ENCODE measurements at places on chromosomes 7 and 10.

DNA sequence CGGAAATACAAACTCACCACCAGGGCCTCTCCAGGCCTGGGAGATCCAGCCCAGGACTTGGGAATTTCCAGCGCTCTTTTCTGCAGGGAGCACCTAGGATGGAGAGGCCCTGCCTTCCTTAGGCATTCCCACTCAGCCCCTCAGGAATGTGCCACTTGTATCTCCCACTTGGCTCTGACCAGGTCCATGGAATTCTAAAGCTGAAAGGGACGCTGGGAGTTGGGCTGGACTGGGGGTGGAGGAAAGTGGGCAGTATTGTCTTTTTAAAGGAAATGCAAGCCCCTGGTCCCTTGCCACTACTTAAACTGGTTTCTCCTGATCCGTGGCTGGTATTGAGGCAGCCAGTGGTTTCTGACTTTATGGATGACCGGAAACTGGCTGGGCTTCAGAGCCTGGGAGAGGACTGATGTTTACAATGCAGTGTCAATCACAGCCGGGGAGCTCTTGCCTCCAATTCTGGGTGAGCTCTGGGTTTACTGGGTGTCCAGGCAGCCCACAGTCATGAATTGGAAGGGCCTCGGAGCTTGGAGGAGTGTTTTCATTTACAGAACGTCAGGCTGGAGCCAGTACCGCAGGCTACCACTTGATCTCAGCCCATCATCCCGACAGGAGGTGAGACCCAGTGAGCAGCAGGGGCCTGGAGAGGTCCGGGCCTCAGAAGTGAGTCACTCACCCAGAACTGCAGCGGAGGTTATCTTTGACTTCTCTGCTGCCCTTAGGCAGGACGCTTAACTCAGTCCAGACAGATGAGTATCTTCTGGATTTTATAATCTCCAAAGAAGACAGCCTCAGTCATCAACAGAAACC lies 27.3 kb downstream of the AGAP3 start:
- no peak for DNase-seq

GRCh38 chr10:122047560-122047959 lies 58.6 kb downstream of the TACC2 start:
- no peak for DNase-seq

DNA sequence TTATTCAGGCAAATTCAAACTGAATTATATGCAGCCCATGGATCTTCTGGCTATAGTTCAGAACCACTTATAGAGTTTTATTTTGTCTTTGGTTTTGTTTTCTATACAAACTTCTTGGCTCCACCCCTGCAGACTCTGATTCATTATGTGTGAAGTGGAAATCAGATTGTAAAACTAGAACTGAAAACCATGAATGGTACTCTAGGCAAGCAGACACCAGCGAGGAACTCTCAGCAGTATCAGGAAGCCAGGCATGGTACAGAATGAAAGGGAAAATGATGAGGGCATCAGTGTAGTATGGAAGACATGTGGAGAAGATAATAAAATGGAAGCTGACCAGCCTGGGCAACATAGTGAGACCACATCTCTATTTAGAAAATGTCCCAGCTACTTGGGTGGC lies 1026.9 kb upstream of the C7orf33 start:
- DNase-seq, result no peak

GRCh38 chr7:30996883-30997282 lies 33.1 kb downstream of the GHRHR start:
- DNase-seq, result no peak

- no peak for DNase-seq
Measured at GRCh38 chr10:64306729-64307327, 785.6 kb downstream of the REEP3 start.

DNA sequence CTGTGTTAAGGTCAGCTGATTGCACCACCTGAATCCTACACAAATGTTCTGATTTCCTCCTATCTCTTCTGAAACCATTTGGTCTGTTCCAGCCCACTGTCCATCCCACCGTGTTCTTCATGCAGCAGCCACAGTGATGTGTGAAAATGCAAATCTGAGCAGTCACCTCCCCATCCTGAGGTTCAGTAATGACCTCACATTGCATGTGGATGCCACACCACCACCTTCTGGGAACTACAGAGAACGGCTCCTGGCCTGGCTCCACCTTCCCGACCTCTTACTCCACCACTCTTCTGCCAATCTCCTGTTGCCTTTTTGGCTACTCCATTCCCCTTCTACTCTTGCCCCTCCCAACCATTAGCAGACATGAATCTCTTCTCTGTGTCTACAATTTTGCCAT lies 244.4 kb downstream of the TNS3 start:
- DNase-seq, result no peak

DNA sequence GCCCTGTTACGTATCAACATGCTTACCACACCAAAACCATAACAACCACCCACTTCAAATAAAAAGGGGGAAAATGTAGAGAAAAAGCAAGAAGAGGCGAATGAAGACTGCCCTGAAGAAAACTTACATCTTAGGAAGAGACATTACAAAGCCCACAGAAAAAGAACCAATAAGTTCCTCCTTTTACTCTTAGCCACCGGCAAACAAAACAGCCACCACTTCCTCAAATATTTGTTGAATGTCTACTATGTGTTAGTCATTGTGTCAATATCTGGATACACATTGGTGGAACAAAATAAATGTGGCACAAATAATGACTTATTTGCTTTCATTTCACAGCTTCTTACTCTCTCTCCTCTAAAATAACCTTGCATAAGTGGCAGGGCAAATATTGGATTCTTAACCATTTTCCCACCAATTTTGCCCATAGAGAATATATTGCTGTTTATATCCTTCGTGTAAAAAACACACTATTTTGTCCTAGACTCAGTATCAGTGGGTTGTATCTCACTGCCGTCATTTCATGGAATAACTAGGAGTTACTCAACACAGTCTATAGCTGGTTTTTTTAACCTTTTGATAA lies 106.8 kb downstream of the ANK3 start:
- DNase-seq, result no peak

DNA sequence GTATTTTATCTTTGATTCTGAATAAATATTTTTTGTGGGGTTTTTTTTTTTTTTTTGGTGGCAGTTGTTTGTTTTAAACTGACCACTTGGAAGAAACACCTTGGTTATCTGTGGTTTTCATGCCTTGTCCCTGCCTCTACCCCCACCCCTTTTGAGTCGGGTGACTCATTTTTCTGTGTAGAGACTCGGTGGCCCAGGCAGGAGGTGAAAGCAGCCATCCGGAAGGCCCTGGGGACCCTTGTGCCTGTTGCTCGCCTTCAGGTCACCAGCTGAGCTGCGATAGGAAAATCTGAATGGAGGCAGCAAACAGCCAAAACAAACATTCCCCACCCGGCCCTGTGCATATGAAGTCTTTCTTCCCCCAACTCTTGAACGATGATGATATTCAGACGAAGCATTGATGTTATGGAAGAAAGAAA lies 22.8 kb downstream of the CYP17A1 start:
- DNase-seq, result no peak

- no peak for DNase-seq
Measured at GRCh38 chr7:44264221-44264931, 61.0 kb downstream of the CAMK2B start.

DNA sequence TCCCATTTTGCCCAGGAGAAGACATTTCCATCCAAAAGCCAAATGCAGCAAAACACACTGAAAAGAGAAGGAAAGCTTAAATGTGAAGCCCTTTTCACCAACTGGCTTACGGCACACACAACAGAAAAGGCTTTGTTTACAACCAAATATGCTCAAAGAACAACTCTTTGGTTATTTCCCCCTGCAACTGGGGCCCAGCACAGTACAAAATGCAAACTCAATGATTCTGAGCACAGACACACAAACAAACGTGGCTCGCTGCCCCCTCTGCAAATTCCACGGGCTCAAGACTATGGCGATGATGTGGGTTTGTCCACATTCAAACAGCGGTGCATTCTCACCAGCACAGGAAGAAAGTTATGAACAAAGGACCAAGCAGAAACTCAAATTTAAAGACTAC lies 5.3 kb downstream of the CPXM2 start:
- no peak for DNase-seq

GRCh38 chr7:109354552-109354951 lies 784.9 kb downstream of the DNAJB9 start:
- no peak for DNase-seq

DNA sequence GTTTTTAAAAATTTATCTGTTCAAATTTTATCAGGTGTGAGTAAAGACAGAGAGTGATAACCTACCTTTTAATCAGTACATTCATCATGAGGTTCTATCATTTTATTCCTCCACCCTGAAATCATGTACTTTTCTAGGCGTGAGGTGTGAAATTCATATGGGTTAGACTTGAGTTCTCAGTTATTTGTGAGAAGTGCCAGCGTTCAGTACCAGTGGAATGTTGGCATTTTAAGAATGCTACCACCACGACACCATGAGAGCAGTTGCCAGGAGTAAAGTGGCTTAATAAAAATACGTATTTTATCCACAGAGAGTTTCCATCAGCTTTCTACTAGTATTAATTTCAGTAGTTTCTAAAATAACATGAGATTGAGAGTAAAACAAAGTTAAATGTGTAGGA lies 104.1 kb upstream of the FERD3L start:
- DNase-seq, result no peak

DNA sequence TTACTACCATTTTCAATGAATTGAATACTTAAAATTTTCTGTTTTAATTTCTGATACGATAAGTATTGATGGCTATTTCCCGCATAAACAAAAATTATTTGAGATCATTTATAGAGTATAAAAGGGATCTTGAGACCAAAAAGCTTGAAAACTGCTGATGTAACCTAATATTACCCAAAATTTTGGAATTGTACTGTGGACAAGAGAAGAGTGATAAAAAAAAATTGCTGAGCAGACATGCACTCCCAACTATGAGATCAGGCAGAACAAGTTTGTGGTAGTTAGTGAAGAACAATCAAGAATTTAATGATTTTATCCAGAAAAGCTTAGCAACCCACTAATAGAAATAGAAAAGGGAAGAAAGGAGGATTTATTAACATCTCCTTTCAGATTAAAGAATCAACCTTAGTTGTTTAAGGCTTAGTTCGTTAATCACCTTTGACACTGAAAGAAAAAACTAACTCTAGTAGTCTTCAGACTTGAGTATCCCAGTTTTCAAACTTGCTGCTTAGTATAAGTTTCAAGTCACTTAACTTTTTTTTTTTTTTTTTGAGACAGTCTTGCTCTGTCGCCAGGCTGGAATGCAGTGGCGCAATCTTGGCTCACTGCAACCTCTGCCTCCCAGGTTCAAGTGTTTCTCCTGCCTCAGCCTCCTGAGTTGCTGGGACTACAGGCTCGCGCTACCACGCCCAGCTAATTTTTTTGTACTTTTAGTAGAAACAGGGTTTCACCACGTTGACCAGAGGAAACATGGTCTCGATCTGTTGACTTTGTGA lies 50.6 kb upstream of the ZC3HAV1 start:
- no peak for DNase-seq

DNA sequence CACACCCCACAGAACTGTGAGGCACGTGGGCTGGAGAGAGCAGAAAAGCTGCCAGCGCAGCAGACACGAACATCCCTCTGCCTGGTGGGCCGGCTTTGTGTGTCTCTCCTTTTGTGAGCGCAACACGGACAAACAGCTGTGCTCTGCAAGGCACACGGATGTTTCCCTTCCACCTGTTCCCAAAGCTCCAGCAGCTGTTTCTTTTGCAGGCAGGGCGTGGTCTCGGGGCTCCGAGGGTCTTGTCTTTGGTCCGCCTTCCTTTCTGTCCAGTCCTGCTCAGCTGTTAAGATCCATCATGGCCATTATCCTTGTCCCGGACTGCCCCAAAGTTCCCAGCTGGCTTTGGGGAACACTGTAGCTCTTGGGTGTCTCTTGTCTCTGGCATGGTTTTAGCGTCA lies 32.7 kb upstream of the SH2B2 start:
- DNase-seq, result no peak

- no peak for DNase-seq
Measured at GRCh38 chr7:69892790-69893189, 294.5 kb downstream of the AUTS2 start.

- DNase-seq, result no peak
Measured at GRCh38 chr7:152333134-152333533, 102.7 kb downstream of the KMT2C start.

DNA sequence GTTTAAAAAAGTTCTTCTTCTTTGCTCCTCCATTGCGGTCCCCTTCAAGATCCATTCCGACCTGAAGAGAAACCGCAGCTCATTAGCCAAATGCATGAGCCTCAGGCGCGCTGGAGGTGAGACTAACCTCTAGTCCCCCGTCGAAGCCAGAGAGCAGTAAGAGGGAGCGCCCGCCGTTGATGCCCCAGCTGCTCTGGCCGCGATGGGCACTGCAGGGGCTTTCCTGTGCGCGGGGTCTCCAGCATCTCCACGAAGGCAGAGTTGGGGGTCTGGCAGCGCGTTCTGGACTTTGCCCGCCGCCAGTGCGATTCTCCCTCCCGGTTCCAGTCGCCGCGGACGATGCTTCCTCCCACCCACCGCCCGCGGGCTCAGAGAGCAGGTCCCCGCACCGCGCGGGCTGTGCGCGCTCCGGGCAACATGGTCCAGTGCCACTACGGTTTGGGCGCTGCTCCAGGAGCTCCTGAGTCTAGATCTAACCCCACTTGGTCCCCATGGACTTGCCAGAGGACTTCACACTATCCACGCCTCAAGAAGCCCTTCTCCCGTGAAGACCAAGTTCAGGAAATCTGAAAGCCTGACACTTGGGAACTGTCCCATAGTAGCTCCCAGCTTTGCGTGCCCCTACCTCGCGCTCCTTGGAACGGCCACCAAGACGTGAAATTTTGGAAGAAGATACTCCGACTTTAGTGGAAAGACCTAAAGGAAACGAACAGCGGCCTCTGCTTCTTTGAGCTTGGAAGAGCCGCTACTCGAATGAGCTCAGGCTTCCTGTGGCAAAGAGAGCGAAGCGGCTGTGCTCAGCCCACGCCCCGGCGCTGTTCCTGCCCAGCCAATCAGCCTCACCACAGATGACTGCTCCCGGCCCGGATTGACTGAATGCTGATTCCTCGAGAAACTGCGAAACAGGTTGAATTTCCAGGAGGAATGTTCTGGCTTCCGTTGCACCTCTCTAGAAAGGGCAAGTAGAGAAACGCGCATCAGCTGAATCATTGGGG lies at the start of gene ABCB1:
Gene ABCB1, minus strand, starts transcription at position 755 of the 995 bp plus-strand sequence. Its CDS starts 700 bp downstream, at position 55.
- DNase-seq, result no peak

DNA sequence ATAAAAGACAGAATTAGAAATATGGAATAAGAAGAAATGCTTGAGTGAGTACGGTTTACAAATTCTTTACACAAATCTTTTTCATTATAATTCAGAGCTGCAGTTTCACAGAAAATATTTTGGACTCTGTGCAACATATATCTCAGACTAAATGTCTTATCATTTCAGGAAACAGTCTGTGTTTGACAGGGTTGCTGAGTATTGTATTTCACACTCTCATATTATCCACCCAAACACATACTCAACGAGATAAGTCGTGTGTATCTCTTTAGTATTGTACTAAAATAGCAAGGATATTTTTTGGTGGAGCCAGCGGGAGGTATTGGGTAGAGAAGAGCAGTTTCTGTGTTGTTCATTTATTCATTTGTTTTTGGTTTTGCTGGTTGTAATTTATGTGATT lies 39.0 kb upstream of the SLC39A12 start:
- DNase-seq, result no peak

- DNase-seq, result no peak
Measured at GRCh38 chr10:121559326-121560026, 38.8 kb downstream of the FGFR2 start.

Data from stimulated activated CD4-positive, alpha-beta T cell treated with anti-CD3 and anti-CD28 coated beads, Interleukin-1b, Interleukin-23, amount 100 ng/mL, for 1 hour (primary cell).